ENCODE measurements at places on chromosomes 7 and 10.

DNA sequence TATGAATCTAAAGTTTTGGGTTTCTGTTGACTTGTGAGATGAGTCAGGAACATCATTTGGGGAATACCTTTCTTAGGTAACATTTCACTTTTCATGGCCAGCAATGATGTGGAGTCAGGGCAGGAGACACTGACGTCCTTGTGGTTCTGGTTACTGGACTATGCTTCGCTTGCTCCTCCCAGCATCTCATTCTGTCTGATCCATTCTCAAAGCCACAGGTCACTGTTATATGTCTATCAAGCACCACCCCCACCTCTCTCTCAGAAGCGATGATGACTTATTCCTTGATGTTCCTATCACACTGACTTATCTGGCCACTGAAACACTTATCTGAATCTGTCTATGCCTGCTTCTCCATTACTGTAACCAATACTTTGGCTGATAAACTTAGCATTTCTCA, 51.6 kb downstream of the TES start:
- no peak for DNase-seq

DNA sequence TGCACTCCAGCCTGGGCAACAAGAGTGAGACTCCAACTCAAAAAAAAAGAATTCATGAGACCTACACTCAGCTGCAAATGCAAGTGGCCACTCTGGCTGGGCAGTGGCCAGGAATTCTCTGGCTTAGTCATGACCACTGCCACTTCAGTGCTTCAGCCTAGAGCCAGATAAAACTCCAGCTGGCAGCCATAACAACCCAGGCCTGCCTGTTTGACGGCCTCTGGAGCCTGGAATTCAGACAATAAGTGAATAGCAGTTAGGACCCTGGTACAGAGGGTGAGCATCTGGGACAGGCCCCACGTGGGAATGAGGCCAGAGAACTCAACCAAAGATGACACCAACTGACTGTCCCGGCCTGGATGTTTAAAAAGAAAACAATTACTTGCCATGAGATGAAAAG, 18.9 kb downstream of the RCC1L start:
- no peak for DNase-seq

GRCh38 chr7:128831178-128831993, 1.2 kb downstream of the FLNC start:
- DNase-seq = no peak

DNA sequence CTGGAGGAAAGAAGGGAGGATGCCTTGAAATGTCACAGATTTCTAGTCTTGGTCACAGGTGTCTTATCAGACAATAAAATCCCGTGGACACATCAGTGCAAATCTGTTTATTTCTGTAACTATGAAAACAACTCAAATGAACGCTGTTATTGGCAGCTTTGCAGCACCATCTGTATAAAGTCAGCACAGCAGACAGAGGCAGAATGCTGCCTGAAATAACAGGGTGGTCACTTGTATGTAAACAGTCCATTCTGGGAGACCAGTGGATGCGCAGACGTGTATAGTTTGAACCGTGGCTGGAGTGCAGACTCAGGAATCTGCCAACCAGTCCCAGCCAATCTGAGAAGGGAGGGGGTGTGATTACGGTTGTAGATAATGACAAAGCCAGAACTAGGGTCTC, 54.8 kb downstream of the SEC23IP start:
- DNase-seq = no peak

DNA sequence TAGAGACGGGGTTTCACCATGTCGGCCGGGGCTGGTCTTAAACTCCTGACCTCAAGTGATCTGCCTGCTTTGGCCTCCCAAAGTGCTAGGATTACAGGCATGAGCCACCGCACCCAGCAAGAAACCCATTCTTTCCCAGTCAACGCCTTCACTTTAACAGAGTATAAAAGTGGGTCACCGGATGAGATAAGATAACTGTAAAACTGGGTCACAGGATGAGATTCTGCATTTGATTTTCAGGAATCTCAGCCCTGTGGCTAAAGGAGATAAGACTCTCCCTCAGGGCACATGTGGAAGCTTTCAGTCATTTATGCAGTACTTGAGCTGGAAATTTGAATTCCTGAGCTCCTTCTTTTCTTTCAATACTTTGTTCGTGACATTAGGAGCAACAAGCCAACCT, 70.8 kb downstream of the LRRC17 start:
- DNase-seq = no peak

DNA sequence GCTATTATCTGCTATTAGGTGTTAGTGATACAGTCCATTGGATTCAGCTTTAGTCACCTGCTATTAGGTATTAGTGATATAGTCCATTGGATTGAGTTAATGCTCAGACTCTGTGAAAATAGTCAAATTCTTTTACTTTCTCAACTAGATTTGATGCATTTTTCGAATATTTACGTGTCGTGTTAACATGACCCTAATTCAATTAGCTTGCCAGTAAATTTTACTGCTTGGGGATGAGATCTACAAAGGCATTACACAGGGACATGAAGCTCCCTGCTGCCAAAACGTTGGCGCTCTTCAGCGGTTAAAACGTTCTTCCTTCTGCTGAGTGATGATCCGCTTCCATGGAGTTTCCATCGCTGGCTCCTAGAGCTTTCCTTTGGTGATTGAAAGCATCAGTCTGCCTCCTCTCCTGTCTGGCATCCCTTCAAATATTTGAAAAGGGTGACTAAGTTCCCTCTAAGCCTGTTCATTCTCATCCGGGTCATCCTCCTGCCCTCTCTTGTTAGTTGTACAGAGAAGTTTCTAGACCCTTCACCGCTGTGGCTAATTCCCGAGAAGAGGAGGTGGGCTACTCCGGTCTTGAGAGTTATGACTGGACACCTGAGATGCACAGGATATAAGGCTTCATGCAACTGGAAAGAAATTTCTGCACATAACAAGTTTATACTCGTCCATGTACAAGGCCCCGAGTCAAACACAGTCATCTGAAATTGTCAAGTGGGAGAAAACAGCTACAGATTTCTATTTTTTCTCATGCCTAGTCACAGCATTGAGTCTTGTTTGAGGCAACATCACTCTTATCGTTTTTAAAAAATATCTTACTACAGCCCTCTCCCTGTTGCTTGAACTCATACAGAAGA, 254.0 kb downstream of the KLF6 start:
- no peak for DNase-seq

- no peak for DNase-seq
Measured at GRCh38 chr7:37535841-37536240, 87.2 kb upstream of the ELMO1 start.

- DNase-seq = no peak
Measured at GRCh38 chr7:149748076-149748874, 25.1 kb downstream of the ZNF467 start.

GRCh38 chr7:25863005-25863728, 288.8 kb upstream of the NFE2L3 start:
- no peak for DNase-seq

- peak; percentile 85 for DNase-seq
Measured at GRCh38 chr7:23287612-23288011, 11.5 kb upstream of the MALSU1 start.

- DNase-seq = no peak
Measured at GRCh38 chr10:28785018-28785417, 107.7 kb downstream of the BAMBI start.

DNA sequence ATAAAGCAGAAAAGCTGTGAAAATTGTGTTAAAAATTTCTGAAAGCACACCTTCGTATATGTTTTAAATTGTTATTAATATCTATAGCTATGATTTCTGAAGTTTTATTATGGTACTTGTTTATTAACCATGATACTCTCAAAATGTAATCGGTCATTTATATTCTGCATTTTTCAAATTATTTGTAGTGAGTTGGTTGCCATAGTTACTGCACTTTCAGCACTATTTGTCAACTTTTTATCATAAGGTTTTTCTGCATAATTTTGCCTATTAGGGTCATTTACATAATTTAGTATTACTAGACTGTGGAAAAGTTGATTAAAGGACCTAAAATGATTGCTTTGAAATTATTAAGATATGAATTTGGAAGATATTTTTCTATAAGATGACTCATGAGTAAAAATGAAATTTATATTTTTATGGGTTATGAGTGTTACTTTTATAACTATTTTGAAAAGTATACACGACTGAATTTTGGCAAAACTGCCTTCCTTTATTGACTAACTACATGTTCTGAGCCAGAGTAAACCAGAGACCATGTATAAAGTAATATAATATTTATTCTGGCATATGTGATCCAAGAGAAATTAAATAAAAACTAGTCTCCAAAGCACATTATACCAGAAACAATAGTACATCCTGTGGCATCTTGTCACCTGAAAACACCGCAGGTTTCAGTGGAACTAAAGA, 7.9 kb upstream of the AGR2 start:
- no peak for DNase-seq

GRCh38 chr10:123165445-123166072, 11.4 kb downstream of the BUB3 start:
- DNase-seq = no peak

DNA sequence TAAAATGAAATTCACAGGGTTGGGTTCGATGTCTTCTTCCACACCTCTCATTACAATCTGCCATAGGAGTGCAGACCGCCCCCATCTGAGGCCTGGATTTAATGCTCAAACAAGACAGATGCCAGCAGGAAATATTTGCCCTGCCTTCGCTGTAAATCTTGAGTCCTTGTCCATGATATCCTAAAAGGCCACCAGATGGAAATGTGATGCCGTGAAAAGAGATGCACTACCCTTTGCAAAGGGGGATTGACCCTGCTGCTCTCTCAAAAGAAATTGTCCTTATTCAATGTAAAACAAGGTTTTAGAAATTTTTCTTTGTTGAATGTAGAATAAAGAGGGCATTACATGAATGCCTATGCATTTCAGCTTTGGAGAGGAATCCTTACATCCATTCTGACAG, 37.5 kb downstream of the AGAP4 start:
- DNase-seq = no peak
